ENCODE measurements at places on chromosomes 12 and 14.

GRCh38 chr14:44928793-44929192, 33.0 kb downstream of the KLHL28 start:
- no peak for DNase-seq
- no peak overlapping the region for H3K27ac ChIP-seq
- H3K4me1 ChIP-seq = no peaks in the 10 kb centered on the region
- H3K36me3 ChIP-seq = peaks cover 43% of the 10 kb centered on the region
- no peaks in the 10 kb centered on the region for H3K27me3 ChIP-seq
- H3K4me3 ChIP-seq = no peak overlapping the region

GRCh38 chr12:106790020-106790419, 15.5 kb downstream of the RIC8B start:
- peaks cover 12% of the 10 kb centered on the region for H3K4me1 ChIP-seq
- H3K36me3 ChIP-seq = no peaks in the 10 kb centered on the region
- H3K27ac ChIP-seq = no peak overlapping the region
- DNase-seq = no peak
- no peaks in the 10 kb centered on the region for H3K27me3 ChIP-seq
- no peak overlapping the region for H3K4me3 ChIP-seq

DNA sequence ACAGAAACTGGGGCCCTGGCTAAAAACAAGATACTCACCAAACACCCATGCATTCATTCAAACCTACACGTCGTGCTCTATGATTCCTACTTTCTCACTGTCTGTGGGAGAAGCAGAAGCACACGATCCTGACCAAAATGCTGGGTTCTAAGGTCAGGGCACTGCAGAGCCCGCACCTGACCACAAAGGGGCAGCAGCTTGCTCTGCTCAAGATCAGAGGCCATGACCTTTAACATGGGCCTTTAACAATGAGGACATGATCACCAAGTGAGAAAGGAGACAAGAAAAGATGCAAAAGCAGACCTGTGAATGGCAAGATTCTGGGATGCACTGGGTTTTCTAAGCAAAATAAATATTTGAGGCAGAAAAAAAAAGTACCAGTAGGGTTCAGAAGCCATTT, 40.1 kb upstream of the VPS33A start:
- no peaks in the 10 kb centered on the region for H3K27me3 ChIP-seq
- no peaks in the 10 kb centered on the region for H3K4me1 ChIP-seq
- no peak overlapping the region for H3K27ac ChIP-seq
- no peak overlapping the region for H3K4me3 ChIP-seq
- H3K36me3 ChIP-seq = no peaks in the 10 kb centered on the region

DNA sequence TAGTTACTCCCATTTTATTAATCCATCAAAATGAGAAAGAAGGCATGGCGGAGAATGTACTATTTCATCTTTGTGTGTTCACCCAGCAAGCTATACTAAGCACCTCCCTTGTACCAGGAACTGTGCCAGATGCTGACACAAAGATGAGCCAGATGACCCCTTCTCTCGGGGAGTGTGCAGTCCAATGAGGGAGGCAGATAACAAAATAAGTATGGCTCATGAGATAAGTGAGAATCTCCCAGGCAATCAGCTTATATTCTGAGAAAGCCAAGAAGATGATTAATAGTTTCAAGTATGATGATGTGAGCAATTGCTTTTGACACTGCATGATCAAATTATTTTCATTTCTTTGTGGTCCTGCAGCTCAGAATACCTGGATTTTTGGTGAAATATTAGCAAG, 1.3 kb upstream of the TMEM233 start:
- no peaks in the 10 kb centered on the region for H3K36me3 ChIP-seq
- no peak for DNase-seq
- peaks cover 6% of the 10 kb centered on the region for H3K27me3 ChIP-seq
- H3K4me1 ChIP-seq = no peaks in the 10 kb centered on the region

DNA sequence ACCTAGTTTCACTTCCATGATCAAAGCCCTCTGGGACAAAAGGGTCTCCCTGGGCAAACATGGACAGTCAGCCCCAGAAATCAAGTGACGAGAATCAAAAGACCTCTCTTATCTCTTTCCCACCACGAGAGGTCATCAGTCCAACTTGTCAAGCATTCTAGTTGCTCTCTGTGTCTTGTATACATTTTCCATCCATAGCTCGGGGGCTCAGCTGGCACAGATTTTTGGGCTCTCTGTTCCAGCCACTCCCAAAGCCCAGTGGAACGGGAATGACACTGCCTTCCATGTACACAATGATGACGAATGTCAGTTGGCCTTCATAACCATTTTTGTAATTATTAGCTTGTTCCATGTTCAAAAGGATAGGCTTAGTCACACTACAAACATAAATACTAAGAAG, 29.7 kb downstream of the NOS1 start:
- H3K4me1 ChIP-seq = peaks cover 37% of the 10 kb centered on the region
- no peaks in the 10 kb centered on the region for H3K36me3 ChIP-seq
- no peaks in the 10 kb centered on the region for H3K27me3 ChIP-seq
- no peak for DNase-seq
- no peak overlapping the region for H3K4me3 ChIP-seq
- no peak overlapping the region for H3K27ac ChIP-seq

- H3K27ac ChIP-seq = peak overlapping the region; percentile 86
- no peaks in the 10 kb centered on the region for H3K36me3 ChIP-seq
- peaks cover 24% of the 10 kb centered on the region for H3K4me1 ChIP-seq
- no peak overlapping the region for H3K4me3 ChIP-seq
Observed at GRCh38 chr14:99261912-99262787, 9.8 kb downstream of the BCL11B start.

DNA sequence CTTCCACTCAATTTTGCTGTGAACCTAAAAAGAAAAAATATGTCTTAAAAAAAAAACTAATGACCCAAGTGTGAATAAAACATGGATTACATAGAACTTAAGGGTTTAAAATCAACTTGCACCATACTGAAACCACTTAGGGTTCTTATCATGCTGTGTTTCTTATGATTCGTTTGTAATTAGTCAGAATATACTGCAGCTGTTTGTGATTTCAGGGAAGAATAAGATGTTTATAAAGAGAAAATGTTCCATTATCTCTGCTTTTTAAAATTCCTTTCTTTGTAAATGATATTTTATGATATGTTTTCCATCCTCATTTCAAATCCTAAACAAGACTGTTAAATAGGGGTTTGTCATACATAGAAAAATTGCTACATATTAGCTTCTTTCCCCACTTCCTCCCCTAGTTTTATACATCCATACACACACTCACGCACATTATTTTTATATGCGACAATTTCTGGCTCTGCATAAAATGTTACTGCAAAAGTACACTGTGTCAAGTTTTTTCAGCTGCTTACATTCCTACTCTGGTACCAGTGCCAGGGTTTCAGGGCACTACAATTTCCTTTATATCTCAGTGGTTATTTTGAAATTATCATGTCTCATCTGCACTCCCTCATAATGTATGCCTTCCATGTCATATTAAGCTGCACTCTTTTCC, 275.2 kb upstream of the GARIN6 start:
- no peaks in the 10 kb centered on the region for H3K36me3 ChIP-seq
- no peak overlapping the region for H3K4me3 ChIP-seq
- H3K4me1 ChIP-seq = no peaks in the 10 kb centered on the region
- no peaks in the 10 kb centered on the region for H3K27me3 ChIP-seq
- no peak for DNase-seq

DNA sequence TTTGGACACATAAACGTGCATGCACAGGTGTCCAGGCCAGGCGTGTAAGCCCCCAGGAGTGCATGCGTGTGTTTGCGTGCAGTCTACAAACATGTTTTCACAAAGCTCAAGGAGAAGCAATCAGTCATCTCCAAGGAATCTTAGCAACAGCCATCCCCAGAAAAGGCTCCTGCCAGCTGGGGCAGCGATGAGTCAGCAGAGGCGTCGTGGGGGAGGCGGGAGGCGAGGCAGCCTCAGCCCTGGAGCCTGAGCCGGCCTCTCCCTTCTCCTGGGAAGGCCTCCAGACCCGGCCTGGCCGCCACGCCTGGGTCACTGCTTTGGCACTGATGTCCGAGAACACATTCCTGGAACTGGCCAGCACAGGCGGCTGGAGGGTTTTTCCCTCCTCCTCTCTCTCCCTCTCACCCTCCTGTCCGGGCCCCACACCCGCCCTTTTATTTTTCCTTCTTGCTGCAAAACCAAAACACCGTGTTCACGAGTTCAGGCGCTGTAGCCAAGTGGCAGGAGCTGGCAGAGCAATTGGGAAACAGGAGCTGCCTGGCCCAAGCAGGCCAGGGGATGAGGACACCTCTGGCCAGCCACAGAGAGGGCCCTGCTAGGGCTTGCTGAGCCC, 92.7 kb downstream of the LRRC74A start:
- H3K4me1 ChIP-seq = peaks cover 79% of the 10 kb centered on the region
- peak overlapping the region; percentile 93 for H3K27ac ChIP-seq
- H3K36me3 ChIP-seq = no peaks in the 10 kb centered on the region
- no peaks in the 10 kb centered on the region for H3K27me3 ChIP-seq
- no peak for DNase-seq
- H3K4me3 ChIP-seq = peak overlapping the region; percentile 34

DNA sequence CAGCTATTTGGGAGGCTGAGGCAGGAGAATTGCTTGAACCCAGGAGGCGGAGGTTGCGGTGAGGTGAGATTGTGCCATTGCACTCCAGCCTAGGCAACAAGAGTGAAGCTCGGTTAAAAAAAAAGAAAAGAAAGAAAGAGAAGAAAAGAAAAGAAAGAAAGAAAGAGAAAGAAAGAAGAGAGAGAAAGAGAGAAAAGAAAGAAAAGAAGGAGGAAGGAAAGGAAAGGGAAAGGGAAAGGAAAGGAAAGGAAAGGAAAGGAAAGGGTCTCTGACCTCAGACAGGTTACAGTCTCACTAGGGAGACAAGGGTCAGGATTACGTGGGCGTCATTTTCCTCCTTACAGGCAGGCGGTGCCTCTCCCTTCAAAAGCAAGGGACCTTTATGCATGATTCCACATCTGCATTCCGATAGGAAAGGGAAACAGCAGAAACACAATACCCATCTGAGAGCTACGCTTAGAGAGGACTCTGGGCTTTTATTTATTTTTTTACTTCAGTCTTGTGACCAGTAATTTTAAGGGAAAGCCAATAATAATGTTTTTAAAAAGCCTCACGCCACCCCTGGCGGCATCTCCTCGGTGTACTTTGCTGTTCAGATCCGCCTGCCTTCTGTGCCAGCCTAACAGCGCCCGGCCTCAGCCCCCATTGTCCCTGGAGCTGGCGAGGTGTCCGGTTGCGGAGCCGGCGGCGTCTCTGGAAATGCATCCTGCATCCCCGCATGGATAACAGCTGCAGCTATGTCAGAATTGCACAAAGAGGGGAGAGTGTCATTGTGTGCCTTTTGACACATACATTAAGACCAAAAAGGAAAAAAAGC, 945 bp upstream of the HIP1R start:
- H3K4me3 ChIP-seq = peak overlapping the region; percentile 85
- peaks cover 49% of the 10 kb centered on the region for H3K4me1 ChIP-seq
- no peaks in the 10 kb centered on the region for H3K36me3 ChIP-seq
- DNase-seq = no peak
- peak overlapping the region; percentile 88 for H3K27ac ChIP-seq

- no peak for DNase-seq
- H3K4me3 ChIP-seq = peak overlapping the region; percentile 70
- H3K27ac ChIP-seq = peak overlapping the region; percentile 24
- H3K4me1 ChIP-seq = no peaks in the 10 kb centered on the region
- H3K36me3 ChIP-seq = no peaks in the 10 kb centered on the region
- peaks cover 18% of the 10 kb centered on the region for H3K27me3 ChIP-seq
Observed at GRCh38 chr14:72892879-72893635, 844 bp downstream of the DPF3 start.

DNA sequence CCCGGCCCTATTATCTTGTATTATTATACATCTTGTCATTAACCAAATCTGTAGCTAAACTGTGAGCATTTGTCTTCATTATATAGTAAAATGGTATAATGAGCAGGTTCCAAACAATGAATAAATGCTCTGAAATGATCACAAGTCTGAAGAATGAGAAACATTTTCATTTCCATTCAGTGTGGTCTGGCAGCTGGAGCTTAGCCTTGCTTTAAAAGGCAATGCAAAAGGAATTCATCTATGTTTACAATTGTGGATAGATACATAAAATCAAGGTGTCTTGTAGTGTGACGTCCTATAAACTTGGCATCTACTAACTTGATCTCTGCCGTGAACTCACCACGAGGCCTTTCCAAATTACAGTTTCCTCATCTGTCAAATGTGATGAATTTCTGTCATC, 168.3 kb downstream of the RMST start:
- no peaks in the 10 kb centered on the region for H3K36me3 ChIP-seq
- no peak overlapping the region for H3K4me3 ChIP-seq
- no peak overlapping the region for H3K27ac ChIP-seq
- no peak for DNase-seq
- H3K4me1 ChIP-seq = no peaks in the 10 kb centered on the region

- H3K27me3 ChIP-seq = no peaks in the 10 kb centered on the region
- no peak overlapping the region for H3K4me3 ChIP-seq
- H3K27ac ChIP-seq = no peak overlapping the region
- H3K36me3 ChIP-seq = no peaks in the 10 kb centered on the region
- no peaks in the 10 kb centered on the region for H3K4me1 ChIP-seq
Observed at GRCh38 chr14:31278883-31279282, 71.3 kb upstream of the HECTD1 start.

DNA sequence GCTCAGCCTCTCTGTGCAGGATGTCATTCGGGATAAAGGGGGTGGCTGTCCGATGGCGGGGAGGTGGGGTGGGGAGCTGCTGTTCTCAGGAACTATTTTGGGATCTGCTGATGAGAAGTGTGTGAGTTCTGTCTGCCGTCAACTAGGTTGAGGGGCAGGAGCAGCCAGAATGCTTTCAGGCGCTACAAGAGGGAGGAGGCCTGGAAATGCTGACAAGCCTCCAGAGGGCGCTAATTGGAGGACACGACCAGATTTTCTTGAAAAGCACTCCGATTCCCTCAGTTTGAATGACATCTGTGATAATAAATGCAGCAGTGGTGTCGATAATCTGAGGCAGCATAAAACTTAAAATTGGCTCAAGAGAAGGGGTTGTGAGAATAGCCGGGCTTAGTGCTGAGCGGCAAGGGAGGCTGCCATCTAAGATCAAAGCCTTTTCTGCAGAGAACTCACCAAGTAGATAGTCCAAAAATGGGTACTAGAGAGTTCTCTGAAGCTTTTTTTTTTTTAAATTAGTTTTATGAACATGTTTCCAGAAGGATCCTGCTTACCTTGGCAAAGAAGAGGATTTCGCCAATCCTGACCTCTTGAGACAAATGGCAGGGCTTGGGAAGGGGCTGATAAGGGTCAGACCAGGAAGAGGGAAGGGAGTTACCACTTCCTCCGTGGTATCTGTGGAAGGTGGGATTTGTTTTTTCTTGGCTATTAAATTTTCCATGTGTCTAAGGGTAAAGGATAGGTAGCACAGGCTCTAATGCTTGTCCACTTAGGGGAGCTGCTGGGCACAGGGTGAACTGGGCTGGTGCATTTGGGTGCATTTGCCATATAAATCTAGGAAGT, 94.4 kb downstream of the CRACR2A start:
- H3K36me3 ChIP-seq = peaks cover 10% of the 10 kb centered on the region
- H3K4me1 ChIP-seq = no peaks in the 10 kb centered on the region
- no peak overlapping the region for H3K27ac ChIP-seq
- no peaks in the 10 kb centered on the region for H3K27me3 ChIP-seq
- no peak for DNase-seq

All from esophagus squamous epithelium (tissue), 5 donors.